ENCODE measurements at places on chromosomes 2 and 18.

DNA sequence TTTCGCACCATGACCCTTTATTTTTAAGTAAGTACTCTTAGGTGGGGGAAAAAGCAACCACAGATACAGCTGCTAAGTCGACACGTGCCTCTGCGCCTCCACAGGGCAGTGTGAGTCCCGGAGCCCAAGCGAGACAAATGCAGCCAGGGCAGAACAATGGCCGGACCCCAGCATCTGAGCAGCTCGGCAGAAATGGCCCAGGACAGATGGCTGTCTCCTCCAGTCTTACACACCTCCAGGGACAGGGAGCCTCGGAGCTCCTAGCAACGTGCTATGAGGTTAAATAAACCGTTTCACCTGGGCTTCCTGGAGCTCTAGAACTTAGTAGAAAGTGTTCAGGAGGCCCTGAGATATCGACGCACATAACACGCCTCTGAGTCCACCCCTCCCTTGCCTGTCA, 47.3 kb upstream of the SALL3 start:
- DNase-seq = no peak

- no peak for DNase-seq
Observed at GRCh38 chr2:176483476-176483875, 214.2 kb downstream of the MTX2 start.

- no peak for DNase-seq
Observed at GRCh38 chr2:154386186-154386585, 312.3 kb upstream of the KCNJ3 start.

DNA sequence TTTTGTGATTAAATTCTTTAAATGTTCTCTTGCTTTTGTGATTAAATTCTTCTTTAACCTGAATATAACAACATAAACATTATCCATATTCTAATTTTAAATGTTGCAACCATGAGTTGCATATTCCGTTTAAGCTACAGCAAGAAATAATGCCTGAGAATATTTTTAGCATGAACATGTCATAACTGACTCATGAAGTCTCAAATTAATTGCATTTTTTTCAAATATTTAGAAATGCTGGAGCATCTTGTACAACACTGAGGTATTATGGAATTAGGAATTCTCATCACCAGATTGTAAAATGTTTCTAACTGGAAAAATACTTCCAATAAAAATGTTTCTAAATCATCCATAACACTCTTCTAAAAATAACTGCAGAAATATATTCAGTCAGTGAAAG, 14.7 kb downstream of the ROCK2 start:
- DNase-seq = no peak

DNA sequence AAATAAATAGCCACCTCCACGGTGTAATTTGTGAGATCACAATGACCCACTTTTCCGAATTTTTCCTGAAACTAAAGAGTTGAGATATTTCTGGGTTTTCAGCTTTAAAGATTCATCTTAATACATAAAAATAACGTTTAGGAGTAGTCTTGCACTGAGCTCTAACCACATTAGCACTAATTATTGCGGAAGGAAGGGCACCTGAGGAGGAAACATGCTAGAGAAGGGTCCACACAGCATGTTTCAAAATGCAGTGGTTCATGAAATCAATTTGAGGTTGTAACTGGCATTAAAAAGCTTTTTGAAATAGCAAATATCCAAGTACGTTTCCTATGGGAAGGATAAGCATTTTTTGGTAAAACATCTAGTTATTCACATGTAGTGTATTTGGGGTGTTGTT, 8.4 kb downstream of the INPP4A start:
- no peak for DNase-seq

DNA sequence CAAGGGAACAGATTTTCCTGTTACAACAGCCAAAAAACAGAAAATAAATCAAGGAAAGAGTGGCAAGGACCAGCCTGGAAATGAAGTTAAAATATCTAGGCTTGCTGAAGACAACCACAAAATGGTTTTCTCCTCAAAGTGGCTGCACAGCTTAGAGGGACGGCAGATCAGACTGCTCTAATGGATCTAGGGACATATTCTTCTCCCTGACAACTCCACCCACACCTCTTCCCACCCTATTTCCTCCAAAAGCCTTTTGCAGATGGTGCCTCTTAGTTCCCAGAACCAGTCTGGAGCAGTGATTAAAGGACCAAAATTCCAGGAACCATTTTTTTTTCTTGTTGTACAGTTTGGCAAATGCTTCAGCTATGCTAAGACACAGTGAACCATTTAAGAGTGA, 220.2 kb upstream of the SIX2 start:
- DNase-seq = no peak

DNA sequence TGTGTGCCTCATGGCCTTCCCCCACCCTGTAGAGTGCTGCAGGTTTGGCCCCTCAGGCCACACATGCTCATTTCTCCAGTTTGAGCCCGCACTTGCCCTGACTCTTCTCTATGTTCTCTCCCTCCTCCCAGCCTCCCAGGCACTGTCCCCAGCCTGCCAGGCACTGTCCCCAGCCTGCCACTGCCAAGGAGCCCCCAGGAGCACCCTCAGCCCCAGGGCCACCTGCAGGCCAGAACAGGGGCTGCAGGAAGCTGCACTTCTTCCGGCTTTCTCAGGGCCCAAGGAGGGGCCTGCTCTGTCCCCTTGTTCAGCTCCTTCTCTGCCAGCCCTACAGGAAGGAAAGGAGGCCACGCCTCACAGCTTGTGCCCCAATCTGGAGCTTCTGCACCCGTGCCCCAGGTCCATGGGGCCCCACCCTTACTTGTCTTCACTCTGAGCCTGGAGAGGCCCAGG, 31.6 kb downstream of the CYP26B1 start:
- no peak for DNase-seq

DNA sequence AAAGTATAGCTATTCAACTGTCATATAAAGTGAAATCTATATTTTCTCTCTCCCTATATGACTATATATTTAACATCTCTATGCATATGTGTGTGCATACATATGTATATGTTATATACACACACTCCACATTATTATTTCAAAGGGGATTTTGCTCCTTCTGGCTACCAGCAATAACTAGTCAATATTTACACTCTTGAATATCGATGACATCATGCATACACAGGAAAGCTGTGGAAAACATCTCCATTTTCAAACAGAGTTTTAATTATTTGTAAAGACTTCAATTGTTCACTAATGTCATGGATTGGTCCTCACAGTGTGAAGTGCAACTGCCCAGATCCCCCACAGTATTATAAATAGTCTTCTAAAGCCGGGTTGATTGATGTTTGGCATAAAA, 195.9 kb upstream of the TCF4 start:
- DNase-seq = no peak

GRCh38 chr2:113812204-113812603, 55.8 kb upstream of the SLC35F5 start:
- no peak for DNase-seq

- no peak for DNase-seq
Observed at GRCh38 chr2:62370321-62371250, 135.4 kb downstream of the TMEM17 start.

- no peak for DNase-seq
Observed at GRCh38 chr2:188512456-188512855, 220.8 kb downstream of the GULP1 start.

DNA sequence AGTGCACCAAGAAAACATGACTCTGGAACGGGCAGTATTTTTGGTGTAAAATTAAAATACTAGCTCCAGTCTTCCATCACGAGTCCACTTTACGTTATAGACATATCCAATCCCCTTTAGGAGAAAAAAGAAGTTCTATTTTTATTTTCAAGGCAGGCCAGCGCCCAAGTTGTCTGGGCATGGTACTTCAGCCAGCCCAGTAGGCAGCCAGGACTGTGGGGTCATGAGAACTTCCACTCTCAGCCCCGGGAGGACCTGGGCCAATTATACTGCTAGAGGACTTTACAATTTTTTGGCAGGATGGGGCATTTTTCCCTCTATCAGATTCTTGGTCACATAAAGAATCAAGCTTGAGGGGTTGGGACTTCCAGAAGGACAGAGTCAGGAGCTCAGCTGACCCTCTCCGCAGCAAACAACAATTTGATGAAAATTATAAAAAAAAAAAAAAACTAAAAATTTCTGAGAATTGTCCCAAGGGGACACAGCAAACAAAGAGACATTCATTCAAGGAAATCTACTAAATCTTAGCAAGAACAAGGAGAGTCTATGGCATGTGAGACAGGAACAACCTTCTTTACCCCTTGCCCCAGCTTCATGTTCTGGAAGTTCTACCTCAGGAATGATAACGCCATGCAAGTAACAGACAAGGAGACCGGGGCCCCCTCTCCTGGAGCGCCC, 37.3 kb upstream of the B3GNT2 start:
- DNase-seq = no peak

DNA sequence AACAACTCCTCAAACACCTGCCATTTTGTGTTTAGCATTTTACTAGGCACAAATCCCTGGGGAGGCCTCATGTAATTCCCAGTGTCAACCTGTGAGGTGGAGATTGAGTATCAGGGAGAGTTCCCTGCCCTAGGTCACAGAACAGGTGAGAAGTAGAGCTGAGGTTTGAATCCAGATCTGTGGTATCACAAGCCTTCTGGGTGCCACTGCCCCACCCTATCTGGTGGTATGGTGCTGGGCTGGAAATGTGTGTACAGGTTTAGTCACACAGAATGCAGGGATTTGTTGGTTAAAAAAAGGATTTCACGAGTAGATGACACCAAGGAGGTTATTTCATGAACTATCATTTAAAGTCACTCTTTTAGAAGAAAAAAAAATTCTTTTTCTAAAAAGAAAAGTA, 35.7 kb upstream of the PKDCC start:
- no peak for DNase-seq

DNA sequence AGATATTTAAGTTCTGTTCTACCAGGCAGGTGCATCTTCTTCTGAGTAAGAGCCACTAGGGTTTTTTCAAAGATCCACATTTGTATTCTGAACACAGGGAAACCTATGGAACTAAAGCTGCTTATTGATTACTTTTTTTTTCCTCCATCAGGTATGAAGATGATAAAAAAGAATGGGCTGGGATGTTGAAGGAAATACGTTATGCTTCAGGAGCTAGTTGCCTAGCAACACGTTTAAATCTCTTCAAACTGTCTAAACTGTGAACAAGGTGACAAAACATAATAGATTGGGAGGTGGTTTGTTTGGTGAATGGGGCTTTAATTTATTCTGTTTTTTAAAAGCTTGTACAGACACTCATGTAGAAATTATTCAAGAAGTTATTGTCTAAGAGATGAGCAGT, 15.9 kb downstream of the KLHL41 start:
- no peak for DNase-seq

GRCh38 chr2:189233527-189233926, 54.0 kb upstream of the COL5A2 start:
- DNase-seq = no peak

DNA sequence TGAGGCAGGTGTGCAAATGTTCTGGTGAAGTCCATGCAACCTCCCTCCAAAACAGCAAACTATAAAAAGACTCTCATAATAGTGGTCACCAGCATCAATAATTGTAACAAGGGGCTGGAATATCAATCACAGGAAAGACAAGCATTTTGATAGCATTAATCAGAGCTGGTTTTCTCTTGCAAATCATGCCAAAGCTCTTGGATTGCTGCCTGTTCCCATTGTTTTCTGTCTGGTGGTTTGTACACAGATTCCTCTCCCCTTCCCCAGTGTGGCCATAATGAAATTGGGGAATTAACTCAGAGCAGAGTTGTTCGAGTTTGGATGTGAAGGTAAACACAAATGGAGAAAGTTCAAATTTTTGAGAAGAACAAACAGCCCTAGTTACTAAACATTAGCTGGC, 134.2 kb downstream of the CDCA7 start:
- DNase-seq = no peak

DNA sequence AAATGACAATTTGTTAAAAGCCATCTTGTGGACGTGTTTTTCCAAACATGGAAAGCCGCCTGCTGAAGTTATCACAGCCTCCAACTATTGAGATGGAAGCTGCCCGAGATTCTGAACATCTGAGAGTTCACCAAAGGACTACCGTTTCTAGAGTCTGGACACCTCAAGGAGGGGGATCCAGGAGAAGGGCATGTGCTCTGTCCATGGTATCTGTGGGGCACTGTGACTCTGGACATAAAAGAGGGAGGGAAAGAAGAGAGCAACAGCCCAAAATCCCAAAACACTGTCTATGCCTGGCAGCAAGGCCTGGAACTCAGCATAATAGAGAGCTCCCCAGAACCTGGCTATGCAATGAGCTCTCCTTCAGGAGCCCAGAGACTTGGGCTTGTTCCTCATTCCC, 319.9 kb downstream of the EN1 start:
- DNase-seq = no peak

- DNase-seq = no peak
Observed at GRCh38 chr18:45751766-45752165, 27.8 kb downstream of the SLC14A1 start.

DNA sequence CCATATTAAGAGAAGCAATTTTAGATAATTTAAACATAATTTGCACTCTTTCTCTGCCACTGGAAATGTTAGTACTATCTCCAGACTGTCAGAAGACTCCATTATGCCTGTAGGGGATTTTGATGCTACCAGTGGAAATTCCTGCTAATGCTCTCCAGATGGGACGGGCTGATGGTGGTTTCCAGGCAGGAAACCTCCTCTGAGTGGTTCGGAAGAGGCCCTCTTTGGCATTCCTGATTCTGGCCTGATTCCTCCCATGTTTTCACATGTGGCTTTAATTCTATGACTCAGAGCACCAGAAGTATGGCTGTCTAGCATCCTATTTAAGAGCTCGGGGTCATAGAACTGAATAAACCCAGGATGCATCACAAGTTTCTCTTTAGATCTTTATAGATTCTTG, 70.9 kb upstream of the ST6GAL2 start:
- no peak for DNase-seq

GRCh38 chr2:180311-180710, 83.5 kb downstream of the SH3YL1 start:
- DNase-seq = no peak

DNA sequence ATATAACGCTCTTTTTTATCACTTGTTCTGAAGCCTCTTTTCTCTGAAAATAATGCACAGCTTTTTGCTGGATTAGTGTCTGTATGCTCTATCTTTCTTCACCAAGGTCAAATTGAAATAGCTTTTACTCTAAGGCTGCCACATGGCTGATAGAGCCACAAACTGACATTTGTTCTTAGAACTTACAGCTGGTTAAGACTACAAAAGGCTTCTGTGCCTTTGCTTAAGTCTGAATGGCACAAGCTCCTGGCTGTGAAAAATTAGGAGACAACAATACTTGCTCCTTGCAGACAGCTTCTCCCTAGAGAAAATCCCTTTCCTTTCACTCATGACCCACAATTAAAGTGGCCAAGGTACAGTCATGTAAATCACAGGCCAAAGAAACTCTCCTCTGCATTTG, 515.3 kb downstream of the DSC3 start:
- no peak for DNase-seq

DNA sequence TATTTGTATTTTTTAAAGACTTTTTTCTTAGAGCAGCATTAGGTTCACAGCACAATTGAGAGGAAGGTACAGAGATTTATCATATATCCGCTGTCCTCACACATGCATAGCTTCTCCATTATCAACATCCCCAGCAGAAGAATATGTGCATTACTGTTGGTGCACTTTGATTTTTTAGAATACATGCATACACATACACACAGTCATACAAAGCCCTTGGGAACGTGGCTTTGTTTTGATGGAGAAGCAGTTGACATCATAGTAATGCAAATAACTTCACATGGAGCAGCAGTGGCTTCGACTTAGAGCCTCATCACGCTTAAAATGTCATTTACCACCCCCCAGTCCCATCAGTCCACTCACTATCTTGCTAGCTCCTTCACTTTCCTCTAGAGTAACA, 26.5 kb downstream of the CYP26B1 start:
- DNase-seq = no peak

- no peak for DNase-seq
Observed at GRCh38 chr2:55014962-55015939, 35.0 kb downstream of the RTN4 start.

Measured in heart left ventricle (tissue), 16 donors.